ENCODE measurements at places on chromosomes 16 and 17. TPM values are rescaled to one million over a fixed set of nuclear protein-coding genes. Genes with fewer than 3 reads are reported as not detected.

GFAP gene
- total RNA-seq, result not detected

MARVELD3 gene
- not detected for total RNA-seq

PRAC2 gene
- not detected for total RNA-seq

CALB2 gene
- total RNA-seq, result 0.33 TPM

NLGN2 gene
- 16.1 TPM for total RNA-seq

CAVIN1 gene
- 703 TPM for total RNA-seq

CDH13 gene
- total RNA-seq, result 11.6 TPM

CCL18 gene
- total RNA-seq, result not detected

NPLOC4 gene
- total RNA-seq, result 77.1 TPM

SLC43A2 gene
- total RNA-seq, result 4.5 TPM

OR1D2 gene
- not detected for total RNA-seq

DHX38 gene
- total RNA-seq, result 92.8 TPM

ALDOC gene
- 72.4 TPM for total RNA-seq

MAPT gene
- total RNA-seq, result 0.44 TPM

TANC2 gene
- 46.0 TPM for total RNA-seq

IGSF6 gene
- total RNA-seq, result not detected

ACSM2A gene
- not detected for total RNA-seq

ENPP7 gene
- not detected for total RNA-seq

NXN gene
- 38.0 TPM for total RNA-seq

CTRB2 gene
- total RNA-seq, result not detected

CD300H gene
- total RNA-seq, result not detected

CDK10 gene
- total RNA-seq, result 39.9 TPM

ABCC12 gene
- 0.15 TPM for total RNA-seq

FBXO39 gene
- 0.15 TPM for total RNA-seq

CHP2 gene
- not detected for total RNA-seq

SERPINF2 gene
- total RNA-seq, result 0.33 TPM

NECAB2 gene
- under 0.01 TPM for total RNA-seq

CLEC18B gene
- 1.3 TPM for total RNA-seq

KCNH6 gene
- total RNA-seq, result not detected

CACNG1 gene
- total RNA-seq, result not detected

KRTAP9-2 gene
- total RNA-seq, result not detected

CES3 gene
- total RNA-seq, result 1.9 TPM

FSCN2 gene
- total RNA-seq, result 2.0 TPM

HID1 gene
- total RNA-seq, result 0.29 TPM

DRC3 gene
- 0.83 TPM for total RNA-seq

DHX58 gene
- 17.2 TPM for total RNA-seq

MYH11 gene
- under 0.01 TPM for total RNA-seq

FN3KRP gene
- 27.8 TPM for total RNA-seq
